ENCODE measurements at places on chromosomes 5 and 9.

DNA sequence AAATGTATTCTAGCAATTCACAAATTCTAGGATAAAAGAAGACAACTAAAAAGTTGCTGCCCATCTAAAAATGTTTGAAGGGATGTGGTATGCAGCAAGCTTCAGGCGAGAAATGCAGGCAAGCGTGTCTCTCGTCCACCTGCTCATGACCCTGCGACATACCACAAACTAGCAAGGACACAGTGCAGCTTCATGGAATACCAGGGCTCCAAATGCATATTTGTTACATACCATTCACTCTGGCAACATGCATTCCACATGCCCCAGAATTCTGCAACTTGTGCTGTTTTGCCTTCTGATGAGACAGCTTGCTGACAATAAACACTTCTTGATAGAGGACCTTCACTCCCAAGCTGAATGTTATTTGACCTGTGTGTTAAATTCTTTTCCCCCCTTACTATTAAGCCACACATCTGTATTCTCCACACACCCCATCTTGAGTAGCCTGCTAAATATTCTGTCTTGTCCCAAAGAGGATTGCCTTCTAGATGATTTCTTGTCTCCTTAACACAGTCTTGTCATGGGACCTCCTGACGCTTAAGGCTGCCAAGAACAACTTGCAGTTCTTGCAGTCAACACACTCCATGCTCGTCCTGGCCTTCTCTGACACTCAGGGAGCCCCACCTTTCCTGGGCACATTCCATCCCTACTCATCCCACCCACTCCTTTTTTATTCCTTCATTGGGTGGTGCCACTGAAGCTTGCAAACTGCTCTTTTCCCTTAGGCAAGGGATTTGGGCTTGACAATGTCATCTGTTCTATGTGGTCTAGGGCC is 340.5 kb downstream of the PIK3R1 start:
- no peak for DNase-seq

DNA sequence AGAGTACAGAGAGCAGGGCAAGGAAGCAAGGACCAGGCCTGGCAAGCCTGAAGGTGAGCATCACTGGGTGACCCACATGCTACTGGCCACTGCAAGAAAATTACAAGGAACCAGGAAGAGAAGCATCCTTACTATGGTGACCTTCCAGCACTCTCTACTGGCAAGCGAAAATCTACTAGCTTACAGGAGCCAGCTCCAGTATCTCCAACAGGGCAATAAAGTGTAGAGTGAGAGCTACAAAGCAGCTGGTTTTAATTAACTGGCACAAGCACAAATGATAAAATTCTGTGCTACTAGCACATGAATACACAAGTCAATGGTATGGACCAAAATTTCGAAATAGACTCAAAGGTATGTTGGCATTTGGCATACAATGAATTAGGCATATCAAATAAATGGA is 113.3 kb upstream of the CAST start:
- DNase-seq: no peak

- no peak for DNase-seq
Measured at GRCh38 chr5:129601576-129601975, 141.5 kb downstream of the ADAMTS19 start.

DNA sequence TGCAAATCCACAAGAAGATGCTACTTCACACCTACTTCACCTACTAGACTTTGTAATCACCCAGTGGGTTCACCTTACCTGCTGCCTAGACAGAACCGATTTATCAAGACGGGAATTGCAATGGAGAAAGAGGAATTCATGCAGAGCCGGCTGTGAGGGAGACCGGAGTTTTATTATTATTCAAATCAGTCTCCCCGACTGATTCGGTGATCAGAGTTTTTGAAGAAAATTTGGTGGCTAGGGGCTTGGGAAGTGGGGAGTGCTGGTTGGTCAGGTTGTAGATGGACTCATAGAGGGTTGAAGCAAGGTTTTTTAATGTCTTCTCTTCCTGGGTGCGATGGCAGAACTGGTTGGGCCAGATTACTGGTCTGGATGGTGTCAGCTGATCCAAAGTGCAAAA is 23.4 kb downstream of the SFXN1 start:
- no peak for DNase-seq

GRCh38 chr9:86402591-86402990 is 48.4 kb upstream of the TUT7 start:
- DNase-seq: no peak

GRCh38 chr9:114247491-114247890 is 75.4 kb upstream of the ORM1 start:
- no peak for DNase-seq

DNA sequence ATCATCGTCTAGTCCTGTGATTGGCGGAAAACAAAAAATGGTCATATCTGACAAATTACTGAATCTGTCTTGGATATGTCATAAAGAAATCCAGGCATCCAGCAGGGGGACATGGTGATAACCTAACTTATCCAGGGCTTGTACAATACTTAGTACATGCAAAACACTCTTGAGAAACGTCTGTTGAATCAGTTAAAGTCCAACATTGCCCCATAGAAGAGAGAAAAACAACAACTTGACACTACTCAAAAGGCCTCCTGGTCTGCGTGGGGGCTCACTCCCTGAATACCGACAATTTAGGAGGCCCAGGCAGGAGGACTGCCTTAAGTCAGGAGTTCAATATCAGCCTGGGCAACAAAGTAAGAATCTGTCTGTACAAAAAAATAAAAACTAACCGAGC is 217.5 kb downstream of the DCP2 start:
- DNase-seq: no peak

GRCh38 chr5:111643499-111643898 is 113.5 kb downstream of the NREP start:
- DNase-seq: no peak

GRCh38 chr5:1435369-1435768 is 9.9 kb downstream of the SLC6A3 start:
- no peak for DNase-seq

GRCh38 chr5:44622331-44622730 is 186.4 kb upstream of the MRPS30 start:
- DNase-seq: no peak

DNA sequence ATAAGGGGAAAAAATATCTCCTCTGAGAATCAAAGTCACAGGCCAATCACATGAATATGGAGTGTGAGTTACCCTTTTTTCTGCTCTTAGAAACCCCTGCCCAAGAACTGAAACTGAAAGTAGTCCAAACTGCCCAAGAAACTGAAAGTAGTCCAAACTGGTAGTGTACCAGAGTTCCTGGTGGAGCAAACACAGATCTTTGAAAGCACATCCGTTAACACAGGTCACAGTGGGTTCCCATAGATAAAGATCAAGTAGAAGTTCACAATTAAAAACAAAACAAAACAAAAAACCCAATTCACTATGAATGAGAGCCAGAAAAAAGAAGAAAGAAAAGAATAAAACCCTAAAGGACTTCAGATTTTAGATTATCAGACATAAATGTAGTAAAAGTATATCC is 332.4 kb upstream of the EFNA5 start:
- peak; percentile 59 for DNase-seq

DNA sequence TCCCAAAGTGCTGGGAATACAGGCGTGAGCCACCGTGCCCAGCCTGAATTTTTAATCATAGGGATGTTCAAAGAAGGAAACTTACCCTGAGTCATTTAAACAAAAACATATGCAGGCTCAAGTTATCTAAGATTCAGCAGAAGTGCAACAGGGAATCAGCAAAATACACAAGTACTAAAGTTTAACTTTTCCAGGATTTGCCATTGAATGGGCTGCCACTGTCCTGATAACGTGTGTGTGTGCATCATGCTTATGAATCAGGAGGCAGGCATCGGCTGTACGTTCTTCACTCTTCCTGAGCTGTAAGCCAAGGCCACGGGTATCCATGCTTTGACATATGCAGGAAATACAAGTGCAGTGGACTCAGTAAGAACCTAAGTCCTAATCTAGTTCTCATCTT is 48.8 kb upstream of the FST start:
- DNase-seq: no peak

- no peak for DNase-seq
Measured at GRCh38 chr9:111179577-111179976, 141.3 kb upstream of the LPAR1 start.

DNA sequence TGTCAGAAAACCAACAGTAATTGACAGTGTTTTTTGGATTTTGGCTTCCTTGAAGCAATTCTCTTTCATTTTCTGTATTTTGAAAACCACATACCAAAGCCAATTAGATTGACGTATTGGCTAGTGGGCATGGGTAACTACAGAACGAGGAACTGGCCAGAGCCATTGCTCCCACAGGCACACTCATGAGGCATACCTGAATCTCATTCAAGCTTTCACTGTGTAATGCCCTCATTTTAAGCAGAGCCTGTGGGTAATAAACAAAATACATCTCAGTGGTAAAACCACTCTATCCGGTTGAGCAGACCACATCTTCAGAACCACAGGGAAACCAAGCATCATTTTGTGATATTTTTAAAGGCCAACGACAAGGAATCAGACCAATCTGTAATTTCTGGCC is 394.1 kb downstream of the ZNF608 start:
- no peak for DNase-seq

- DNase-seq: peak; percentile 39
Measured at GRCh38 chr5:151086192-151086869, 5.5 kb upstream of the TNIP1 start.

GRCh38 chr5:68557162-68557936 is 341.8 kb downstream of the PIK3R1 start:
- no peak for DNase-seq

GRCh38 chr9:125145425-125145824 is 2.1 kb upstream of the SCAI start:
- DNase-seq: no peak

- DNase-seq: no peak
Measured at GRCh38 chr5:73295921-73296320, 122.9 kb downstream of the TMEM174 start.

DNA sequence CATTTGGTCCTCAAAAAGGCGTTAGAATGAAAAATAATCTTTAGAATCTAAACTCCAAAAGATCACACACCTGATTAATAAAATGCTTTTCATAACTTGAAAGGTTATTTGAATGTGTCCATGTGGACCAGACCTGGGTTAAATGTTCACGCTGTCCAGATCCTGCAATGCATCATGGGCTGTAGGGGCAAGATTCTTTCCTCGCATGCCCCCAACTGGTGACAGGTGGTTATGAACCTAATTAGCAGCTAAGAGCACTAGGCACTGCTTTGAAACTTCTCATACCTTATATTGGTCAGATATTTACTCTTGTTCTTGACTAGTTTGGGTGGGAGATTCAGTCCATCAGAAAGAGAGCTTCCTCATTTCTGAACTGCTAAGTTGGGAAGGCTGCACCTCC is 19.3 kb upstream of the PIP5K1B start:
- no peak for DNase-seq

- no peak for DNase-seq
Measured at GRCh38 chr9:134555094-134555650, 86.4 kb upstream of the COL5A1 start.

GRCh38 chr9:124858330-124859046 is 3.3 kb downstream of the RPL35 start:
- no peak for DNase-seq

DNA sequence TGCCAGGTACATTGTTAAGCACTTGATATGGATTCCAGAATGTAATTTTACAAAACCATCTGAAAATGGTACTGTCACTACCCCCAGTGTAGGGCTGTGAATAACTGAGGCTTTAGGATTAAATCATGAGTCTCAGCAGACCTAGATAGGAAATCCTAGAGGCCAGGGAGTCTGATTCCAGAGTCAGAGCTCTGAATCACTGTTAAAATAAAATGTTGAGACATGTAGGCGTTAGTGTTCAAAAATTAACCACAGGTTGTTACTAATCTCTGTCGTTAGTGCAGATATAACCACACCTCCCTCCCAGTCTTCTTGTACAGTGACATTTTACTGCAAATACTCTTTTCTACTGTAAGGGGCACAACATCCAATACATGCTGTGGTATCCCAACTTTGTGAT is 1828.8 kb downstream of the MAT2B start:
- DNase-seq: no peak

- no peak for DNase-seq
Measured at GRCh38 chr5:169686137-169686536, 49.1 kb downstream of the DOCK2 start.

DNA sequence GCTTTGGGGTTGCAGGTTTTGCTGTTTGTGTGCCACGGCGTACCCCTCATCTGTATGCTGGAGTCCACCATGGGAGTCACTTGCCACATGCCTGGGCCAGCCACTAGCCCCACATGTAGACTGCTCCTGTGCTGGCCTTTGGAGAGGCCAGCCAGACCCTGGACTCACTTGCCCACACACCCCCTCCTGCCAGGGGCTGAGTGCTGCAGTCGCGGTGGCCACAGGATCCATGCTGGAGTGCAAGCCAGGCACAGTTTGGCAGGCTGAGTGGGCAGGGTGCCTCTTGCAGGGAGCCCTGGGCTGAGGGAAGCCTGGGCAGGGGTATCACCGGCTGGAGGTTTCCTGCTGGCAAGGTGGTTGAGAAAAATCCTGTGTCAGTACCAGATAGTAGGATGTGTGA is 25.6 kb upstream of the GCNT1 start:
- DNase-seq: no peak

- no peak for DNase-seq
Measured at GRCh38 chr5:123819833-123820232, 307.9 kb downstream of the CSNK1G3 start.

GRCh38 chr5:6632324-6632887 is 438 bp downstream of the NSUN2 start:
- no peak for DNase-seq

- DNase-seq: no peak
Measured at GRCh38 chr5:98663521-98663920, 109.9 kb upstream of the RGMB start.

GRCh38 chr5:149747141-149747832 is 17.2 kb downstream of the PPARGC1B start:
- no peak for DNase-seq

GRCh38 chr5:965604-966344 is 42.8 kb upstream of the NKD2 start:
- DNase-seq: no peak

DNA sequence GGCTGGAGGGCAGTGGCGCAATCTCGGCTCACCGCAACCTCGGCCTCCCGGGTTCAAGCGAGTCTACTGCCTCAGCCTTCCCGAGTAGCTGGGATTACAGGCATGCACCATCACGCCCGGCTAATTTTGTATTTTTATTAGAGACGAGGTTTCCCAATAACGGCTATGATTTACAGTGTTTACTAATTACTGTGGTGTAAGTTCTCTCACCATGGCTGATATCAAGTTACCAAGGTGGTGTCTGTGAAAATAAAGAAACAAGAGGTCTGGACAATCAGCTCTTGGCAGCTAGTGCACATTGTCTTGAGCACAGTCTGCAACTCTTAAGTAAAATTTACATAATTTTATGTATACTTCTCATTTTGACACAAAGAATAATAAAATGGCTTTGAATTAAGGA is 385.5 kb upstream of the COX7C start:
- DNase-seq: no peak

- DNase-seq: peak; percentile 33
Measured at GRCh38 chr5:146947181-146947941, 68.8 kb upstream of the PPP2R2B start.

GRCh38 chr5:96292582-96293247 is 140.3 kb downstream of the PCSK1 start:
- no peak for DNase-seq

- DNase-seq: no peak
Measured at GRCh38 chr5:66170195-66170919, 26.3 kb downstream of the SREK1 start.

- DNase-seq: no peak
Measured at GRCh38 chr9:92155221-92155620, 40.0 kb upstream of the SPTLC1 start.
